Activated CD8-positive, alpha-beta memory T cell treated with anti-CD3 and anti-CD28 coated beads for 1 hour (primary cell): ENCODE measurements at places on chromosomes 4 and X.

DNA sequence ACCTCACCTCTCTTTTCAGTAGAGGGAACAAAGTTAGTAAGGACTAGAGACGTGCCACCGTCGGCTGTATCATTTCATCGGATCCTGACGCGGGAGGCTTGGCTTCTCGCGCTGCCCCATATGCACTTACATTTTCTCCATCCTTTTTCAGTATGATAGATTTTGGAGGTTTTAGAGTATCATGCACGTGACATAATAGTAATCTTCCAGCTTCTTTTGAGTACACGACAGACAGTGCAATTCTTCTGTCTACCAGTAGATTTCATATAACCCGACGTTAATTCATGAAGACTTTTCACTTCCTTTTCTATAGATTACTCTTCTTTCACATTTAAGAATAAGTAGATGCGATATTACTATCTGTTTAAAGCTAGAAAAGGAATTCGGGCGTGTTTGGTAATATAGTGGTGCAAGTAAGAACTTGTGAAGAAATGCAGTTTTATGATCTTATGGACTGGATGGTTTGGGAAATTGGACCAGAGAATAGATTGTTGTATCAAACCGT, 1.0 kb downstream of the CDS1 start:
- no peak for DNase-seq

GRCh38 chrX:75278991-75279390, 5.1 kb downstream of the UPRT start:
- no peak for DNase-seq

- no peak for DNase-seq
Observed at GRCh38 chrX:138946926-138947325, 235.4 kb upstream of the FGF13 start.

DNA sequence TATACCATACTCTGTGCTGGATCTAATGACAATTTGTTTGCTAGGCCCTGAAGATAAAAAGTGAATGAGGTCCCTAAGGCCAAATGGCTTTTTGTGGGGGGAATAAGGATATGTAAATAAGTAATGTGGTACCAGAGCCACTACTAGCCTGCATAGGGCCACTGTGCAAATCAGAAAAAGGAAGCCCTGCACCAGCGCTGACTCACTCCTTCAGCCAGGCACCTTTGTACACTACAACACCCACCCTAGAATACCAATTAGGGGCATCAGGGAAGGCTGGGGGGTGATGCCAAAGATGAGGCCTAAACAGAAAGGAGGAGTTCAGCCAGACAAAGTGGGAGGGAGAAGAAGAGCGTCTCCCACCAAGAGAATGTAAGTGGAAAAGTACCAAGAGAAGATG, 122.2 kb downstream of the CAMK2D start:
- DNase-seq: no peak

GRCh38 chrX:10800796-10801195, 180.4 kb upstream of the MID1 start:
- no peak for DNase-seq

- DNase-seq: no peak
Observed at GRCh38 chrX:72083291-72083690, 48.4 kb downstream of the RTL5 start.

DNA sequence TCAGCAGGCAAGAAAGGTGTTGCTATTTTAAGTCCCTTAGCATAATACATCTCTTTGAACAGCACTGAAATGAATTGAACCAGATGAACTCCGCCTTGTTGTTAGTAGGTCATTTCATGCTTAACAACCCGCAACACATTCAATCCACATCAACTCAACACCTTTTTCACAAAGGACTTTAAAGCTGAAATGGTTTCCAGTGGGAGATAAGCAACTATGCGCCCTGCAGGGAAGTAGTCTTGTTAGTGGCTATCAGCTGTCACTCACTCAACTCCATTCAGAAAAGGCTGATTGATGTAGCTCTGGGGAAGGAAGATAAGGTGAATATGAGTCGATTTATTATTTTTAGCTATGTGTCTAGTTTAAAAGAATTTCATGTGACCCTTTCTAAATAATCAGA, 46.0 kb downstream of the ATP8A1 start:
- no peak for DNase-seq

DNA sequence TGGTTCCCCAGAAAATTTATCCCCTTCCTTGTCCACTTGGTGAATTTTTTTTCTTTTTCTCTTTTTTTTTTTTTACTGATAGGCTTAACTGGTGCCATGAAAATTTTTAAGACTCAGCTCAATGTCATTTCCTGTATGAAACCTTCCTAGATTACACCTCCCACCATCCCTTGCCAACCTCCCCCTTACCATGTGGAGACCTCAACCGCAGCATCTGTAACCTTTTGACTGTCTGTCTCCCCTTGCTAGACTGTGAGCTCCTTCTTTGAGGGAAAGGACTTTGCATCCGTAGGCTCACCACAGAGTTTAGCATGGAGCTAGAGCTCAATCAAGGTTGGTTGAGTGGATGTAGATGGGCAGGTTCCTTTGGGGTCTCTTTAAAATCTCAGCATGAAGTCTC, 5.2 kb upstream of the PGRMC1 start:
- DNase-seq: no peak

DNA sequence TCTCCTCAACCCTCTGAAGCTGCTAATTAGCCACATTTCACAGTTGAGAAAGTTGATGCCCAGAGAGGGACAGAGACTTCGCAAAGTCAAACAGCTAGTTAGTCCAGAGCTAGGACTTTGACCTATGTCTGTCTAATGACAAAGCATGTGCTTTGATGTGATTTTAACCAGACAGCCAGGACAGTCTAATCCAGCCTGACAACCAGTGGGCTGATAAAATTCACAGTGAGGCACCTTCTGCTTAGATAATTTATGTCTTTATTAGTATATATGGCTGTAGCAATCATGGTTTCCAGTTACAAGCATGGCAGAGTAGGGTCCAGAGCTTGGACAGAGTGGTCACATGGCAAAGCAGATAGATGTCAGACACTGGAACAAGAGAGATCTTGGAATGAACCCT, 133.6 kb upstream of the C1QTNF7 start:
- DNase-seq: no peak
